NCI-H2029 (cell line): ENCODE measurements at places on chromosomes 3 and 15.
A peak's percentile ranks its signal among the peaks of the same experiment; 100 is the strongest.

- peak; percentile 43 for DNase-seq
These were observed 110.1 kb upstream of the SKOR1 start for GRCh38 chr15:67715170-67715569.

DNA sequence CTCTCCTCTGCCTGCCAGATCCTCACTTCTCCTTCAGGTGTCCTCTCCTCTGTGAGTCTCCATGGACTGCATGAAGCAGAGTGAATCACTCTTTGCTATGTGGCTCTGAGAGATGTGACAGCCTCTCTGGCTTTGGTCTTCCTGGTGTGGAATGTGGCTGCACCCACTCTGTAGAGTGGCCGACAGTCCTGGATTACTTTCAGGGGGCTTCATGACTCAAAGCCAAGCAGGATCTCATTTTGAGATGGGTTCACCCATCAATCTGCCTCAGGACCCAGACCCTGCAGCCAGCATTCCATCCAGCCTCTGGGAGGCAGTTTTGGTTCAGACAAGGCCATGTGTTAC lies 221.9 kb upstream of the LYSMD4 start:
- DNase-seq = no peak

DNA sequence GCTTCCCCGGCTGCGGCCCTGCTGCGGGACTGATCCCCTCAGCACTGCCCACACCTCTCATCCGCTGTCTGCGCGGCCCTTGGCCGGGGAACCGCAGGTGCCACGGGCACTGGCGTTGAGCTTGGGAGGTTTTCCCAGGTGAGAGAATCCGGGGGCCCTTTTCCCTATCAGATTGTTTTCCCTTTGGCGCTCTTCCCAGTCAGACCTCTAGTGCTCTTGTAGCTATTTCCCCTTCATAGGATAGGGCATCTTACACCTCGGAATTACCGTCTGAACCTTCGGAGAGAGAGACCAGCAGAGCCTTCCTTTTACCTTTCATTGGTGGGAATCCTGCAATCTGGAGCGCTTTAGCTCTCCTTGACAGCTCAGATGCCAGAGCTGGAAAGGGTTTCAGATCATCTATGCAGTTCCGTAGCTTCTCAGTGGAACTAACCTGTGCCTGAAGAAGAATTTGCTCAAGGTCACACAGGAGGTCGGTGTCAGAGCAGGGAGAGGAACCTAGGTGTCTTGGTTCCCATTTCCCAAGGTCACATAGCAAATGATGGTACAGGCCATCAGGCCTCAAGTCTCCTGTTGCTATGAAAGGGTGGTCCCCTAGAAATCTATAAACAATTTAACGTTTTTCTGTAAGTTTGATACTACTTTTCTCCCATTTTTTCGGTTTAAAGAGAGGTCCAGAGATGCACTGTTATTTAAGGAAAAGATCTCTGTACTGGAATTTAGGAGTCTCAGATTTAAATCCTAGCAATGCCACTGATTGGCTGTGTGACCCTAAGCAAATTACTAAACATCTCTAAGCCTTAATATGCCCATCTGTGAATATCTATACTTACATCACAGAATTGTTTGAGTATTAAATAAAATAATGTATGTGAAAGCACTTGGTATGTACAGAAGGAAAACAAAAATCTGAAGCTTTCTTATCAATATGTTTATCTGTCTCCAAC lies 916 bp downstream of the IDH3A start:
- DNase-seq = peak; percentile 66

DNA sequence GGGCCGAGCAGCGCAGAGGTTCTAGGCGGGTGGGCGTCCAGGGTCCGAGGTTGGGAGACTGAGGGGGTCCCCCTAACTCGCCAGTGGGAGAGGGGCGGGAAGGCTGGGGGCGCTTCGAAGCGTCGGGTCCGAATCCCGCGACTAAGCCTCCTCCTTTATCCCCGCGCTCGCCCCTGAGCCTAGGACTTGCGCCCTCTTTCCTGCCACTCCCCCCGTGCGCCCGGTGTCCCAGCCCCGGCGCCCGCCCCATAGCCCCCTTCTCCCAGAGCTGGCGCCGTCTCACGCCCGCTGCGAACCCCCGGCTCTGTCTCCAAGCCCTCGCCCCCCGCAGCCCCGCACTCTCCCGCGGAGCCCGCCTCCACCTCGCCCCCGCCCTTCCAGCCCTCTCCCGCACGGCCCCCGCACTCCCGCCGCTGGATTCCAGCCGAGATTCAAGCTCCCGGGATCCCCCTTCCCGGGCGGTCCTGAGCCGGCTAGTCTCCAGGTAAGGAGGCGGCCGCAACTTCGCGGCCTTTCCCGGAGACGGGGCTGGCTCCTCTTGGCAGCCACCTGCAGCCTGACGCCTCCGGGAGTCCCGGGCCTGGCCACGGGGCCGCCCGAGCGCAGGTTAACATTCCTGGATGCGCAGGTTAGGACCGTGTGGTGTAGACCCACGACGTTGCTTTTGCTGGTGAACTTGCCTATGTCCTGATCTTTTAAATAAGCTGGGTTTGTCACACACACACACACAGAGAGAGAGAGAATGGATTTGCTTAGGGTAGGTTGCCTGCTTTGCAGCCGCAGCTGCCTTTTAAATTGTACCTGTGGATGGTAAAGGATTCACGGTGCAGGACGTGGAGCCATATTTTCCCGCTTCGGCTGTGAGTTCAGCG lies 563 bp downstream of the PXYLP1 start:
- no peak for DNase-seq

- no peak for DNase-seq
These were observed 92.8 kb downstream of the PCSK6 start for GRCh38 chr15:101396484-101397261.

GRCh38 chr15:88072598-88073390 lies 183.7 kb downstream of the NTRK3 start:
- no peak for DNase-seq

DNA sequence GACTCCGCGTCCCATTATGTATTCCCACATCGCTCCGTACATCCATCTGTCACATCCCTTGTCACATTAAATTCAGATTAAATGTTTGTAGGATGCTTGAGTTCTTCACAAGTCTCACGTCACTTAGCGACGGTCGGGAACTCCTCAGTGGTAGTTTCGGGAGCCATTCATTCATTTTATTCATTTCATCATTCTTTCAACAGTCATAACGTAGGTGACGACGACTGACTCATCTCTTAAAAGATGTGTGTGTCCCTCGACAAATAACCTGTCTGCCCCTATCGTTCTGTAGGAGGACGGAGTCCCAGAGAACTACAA lies 272 bp upstream of the SRPRB start:
- DNase-seq = no peak

- no peak for DNase-seq
These were observed 81.2 kb downstream of the ANO10 start for GRCh38 chr3:43540624-43541023.

DNA sequence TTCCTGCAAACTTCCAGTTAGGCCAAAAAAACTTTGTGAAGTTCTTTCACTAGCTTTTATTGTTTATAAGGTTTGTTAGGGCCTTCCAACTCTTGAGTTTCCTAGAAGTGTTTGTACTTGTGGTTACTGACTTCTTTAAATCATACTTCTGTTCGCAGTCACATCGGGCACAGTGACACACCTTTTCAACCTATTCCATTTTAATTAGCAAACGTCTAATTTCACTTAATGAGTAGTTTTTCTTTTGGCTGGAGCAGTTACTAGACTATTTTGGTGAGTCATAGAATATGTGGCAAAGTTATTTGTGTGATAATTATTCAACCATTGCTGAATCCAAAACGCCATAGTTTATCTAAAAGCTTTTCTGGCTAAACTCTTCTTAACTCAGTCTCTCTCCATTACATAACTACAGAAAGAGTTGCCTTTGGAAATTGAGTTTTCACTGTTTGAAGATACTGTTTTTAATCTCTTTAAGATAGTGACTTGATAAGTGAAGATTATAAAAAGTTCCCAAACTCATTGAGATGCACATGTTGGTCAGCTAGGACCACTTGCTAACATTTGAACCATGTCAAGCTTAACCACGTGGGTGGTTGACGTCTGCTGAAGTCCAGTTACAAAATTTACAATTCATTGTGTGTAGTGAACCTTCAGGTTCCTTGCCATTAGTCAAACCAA lies 21.5 kb downstream of the CNOT10 start:
- no peak for DNase-seq

GRCh38 chr3:35919160-35919559 lies 279.8 kb downstream of the ARPP21 start:
- no peak for DNase-seq
